Mammary epithelial cell (primary cell): ENCODE measurements at places on chromosomes 6 and 20. TPM values are rescaled to one million over a fixed set of nuclear protein-coding genes. Genes with fewer than 3 reads are reported as not detected.

The MAS1 gene
- not detected in 2 replicates for total RNA-seq

The PTCRA gene
- total RNA-seq, result not detected

The PSORS1C2 gene
- not detected for total RNA-seq

- no peak for DNase-seq
These were observed 128.8 kb downstream of the PHACTR1 start for GRCh38 chr6:12845224-12846004.

DNA sequence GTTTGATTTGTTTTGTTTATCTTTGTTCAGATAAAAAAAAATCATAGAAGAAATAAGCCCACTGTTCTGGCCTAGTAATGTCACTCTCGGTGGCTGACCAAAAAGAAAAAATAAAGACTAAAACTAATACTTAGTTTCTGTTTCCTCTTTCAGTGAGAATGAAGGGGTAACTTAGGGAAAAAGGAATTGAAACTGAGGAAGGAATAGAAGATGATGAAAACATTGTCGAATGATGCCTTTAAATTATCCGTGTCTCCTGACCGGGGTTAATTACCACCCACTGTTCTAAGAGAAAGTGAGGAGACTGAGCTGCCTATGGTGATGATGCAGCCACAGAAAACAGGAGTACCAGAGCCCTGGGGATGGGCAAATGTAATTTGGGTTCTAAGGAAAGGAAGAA is 73.1 kb downstream of the PTCHD4 start:
- DNase-seq, result no peak

DNA sequence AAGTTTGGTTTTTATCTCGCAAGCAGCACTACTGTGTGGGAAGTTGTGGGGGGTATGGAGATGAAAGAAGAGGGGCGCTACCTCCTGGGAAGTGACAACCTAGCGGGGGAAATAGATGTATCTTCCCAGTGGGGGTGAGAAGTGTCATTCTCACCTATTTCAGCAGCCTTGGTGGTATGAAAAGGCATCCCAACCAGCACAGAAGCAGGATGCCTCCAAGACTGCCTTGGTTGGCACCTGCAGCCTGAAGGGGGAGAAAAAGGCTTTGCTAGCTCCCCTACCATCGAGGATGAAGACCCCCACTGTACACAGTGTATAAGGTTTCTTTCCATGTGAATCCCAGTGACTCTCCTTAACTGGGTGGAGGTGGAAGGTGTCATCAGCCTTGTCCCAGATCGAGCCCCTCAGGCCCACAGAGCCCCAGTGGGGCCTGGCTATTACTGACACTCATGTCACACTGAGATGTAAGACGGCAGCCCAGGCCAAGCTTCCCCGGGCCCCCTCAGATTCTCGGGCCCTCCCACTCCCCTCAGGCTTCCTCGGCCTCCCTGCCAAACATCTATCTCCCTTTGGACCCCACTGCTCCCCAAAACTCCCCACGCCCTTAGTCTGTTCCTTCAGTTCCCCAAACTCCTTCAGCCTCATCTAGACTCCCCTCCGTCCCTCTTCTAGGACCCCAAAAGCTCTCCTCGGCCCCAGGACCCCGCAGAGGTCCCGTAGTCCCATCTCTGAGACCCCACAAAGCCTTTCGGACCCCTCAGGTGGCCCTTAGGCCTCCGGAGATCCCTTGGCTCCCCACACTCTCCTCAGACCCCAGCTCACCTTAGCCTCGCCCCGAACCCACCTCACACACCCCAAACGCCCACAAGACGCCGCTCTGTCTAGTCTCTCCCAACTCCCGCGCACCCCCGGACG is 688 bp downstream of the COMMD7 start:
- no peak for DNase-seq

DNA sequence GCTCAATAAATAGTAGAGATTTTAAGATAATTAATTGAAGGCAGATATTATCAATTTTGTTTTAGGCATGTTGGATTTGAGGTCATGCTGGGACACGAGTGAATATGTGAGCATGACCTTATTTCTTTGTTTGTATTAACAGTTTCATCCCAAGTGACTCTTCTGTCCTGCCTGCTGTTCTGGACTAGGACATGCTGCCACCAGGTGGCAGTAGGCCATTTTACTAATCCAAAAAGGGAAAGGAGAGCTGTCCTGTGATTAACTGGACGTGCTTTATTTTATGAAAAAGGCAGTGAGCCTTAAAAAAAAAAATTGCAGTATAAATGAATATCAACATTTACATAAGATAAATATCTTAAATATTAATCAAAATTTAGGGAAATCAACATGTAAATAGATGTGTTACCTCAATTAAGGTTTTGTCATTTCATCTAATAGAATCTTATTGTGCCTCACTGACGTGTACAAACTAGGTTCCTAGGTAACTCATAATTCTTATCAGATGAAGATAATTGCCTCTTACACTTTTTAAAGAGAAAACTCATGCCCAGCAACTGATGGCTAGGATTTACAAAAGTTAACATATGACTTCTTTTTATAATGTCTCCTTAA is 49.8 kb downstream of the FRK start:
- DNase-seq, result peak; percentile 58
